ENCODE measurements at places on chromosomes 3 and 15. TPM values are rescaled to one million over a fixed set of nuclear protein-coding genes. Genes with fewer than 3 reads are reported as not detected.

The PCSK6 gene
- total RNA-seq = 0.72 TPM

- H3K27ac ChIP-seq = no peak overlapping the region
- H3K4me3 ChIP-seq = no peak overlapping the region
- H3K27me3 ChIP-seq = no peaks in the 10 kb centered on the region
- peak; percentile 45 for DNase-seq
- H3K36me3 ChIP-seq = peaks cover 6% of the 10 kb centered on the region
These were observed 27.4 kb downstream of the SHISA5 start for GRCh38 chr3:48476426-48477053.

DNA sequence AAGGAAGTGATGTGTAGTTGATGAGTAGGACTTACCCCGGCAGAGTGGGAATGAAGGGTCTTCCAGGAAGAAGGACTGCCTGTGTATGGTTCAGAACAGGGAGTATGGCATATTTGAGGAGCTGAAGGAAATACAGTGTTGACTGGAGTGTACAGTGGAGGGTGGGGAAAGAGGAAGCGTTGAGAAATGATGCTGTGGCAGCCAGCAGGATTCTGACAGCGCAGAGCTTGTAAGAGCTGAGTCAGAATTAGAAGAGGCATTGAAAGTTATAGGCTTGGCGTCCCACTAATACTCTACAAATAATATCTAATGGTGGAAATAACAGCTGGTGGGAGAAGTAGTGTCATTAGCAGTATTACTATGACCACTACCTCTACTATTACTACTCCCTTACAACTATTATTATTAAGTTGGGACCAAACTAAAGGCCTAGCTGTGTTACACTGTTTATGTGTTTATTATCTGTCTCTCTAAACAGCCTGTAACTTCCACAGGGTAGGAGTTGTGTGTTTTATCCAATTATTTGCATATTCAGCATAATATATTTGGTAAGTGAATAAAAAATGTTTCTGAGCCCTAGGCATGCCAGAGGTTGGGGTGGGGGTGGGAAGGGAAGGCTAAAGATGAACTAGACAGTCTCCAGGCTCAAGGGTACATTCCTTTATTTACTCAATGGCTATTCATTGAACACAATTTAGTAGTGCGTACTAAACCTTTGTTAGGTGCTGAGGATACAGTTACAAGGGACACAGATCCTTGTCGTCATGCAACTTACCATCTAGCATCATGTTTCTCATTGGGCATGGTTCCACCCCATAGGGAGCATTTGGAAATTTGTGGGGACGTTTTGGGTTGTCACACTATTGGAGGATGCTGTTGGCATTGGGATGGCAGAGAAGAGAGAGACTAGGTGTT is 428.8 kb upstream of the ONECUT1 start:
- no peaks in the 10 kb centered on the region for H3K27me3 ChIP-seq
- no peak overlapping the region for H3K27ac ChIP-seq
- H3K36me3 ChIP-seq = no peaks in the 10 kb centered on the region

The OR5H6 gene
- not detected for total RNA-seq

The SCAMP5 gene
- 0.88 TPM for total RNA-seq

DNA sequence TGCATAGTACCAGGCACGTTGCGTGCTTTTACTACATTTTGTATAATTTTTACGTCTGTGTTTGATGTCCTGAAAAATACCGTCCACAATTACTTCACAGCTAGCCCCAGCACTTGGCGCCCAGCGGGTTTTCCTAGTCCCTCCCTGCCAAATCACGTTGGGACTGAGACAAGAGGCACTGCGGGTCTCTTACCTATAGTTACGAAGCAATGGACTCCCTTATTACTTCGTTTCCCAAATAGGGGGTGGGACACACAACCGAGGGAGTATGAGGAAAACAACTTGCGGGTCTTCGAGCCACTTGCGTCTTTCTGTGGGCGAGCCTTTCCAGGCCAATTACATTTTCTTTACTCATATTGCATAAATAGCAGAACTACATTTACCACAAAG is 620 bp upstream of the CMSS1 start:
- H3K27ac ChIP-seq = peak overlapping the region; percentile 98
- no peaks in the 10 kb centered on the region for H3K27me3 ChIP-seq
- peak; percentile 46 for DNase-seq
- H3K4me1 ChIP-seq = peaks cover 14% of the 10 kb centered on the region
- peak overlapping the region; percentile 88 for H3K4me3 ChIP-seq

GRCh38 chr3:77158730-77159581 is 119.1 kb downstream of the ROBO2 start:
- H3K27ac ChIP-seq = no peak overlapping the region
- H3K4me1 ChIP-seq = no peaks in the 10 kb centered on the region
- H3K4me3 ChIP-seq = no peak overlapping the region
- DNase-seq = no peak
- no peaks in the 10 kb centered on the region for H3K36me3 ChIP-seq

The STARD5 gene
- total RNA-seq = 6.5 TPM

The TMEM40 gene
- not detected for total RNA-seq

- DNase-seq = peak; percentile 95
- peak within 1 kb of the TSS; percentile 86 for H3K4me3 ChIP-seq
- peaks cover 22% of the 10 kb centered on the region for H3K4me1 ChIP-seq
- H3K27me3 ChIP-seq = no peaks in the 10 kb centered on the region
- H3K36me3 ChIP-seq = no peaks in the 10 kb centered on the region
These were observed at the start of gene ARHGEF3 for GRCh38 chr3:56801662-56802377. TSS of gene ARHGEF3 (minus strand) at chr3:56801949. CDS start at chr3:56801798, 151 bp downstream.

DNA sequence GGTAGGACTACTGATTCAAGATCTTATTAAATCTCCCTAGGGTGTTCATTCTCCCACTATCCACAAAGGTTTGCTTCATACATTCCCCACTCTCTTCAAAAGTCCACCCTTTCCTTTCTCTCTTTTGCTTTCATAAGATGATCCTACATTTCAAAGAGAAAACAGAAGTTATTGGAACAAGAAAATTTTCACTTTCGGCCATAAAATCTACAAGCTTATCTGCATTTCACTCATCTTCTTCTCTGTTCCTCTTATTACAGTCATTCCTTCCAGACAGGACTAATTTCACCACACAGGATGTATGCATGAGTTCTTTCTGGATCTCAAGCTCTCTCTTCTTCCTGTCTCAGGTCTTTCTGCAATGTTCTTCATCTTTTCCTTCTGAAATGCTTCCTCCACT is 238.7 kb downstream of the ISL2 start:
- H3K4me3 ChIP-seq = no peak overlapping the region
- H3K4me1 ChIP-seq = peaks cover 7% of the 10 kb centered on the region
- DNase-seq = no peak
- H3K27me3 ChIP-seq = no peaks in the 10 kb centered on the region
- H3K36me3 ChIP-seq = no peaks in the 10 kb centered on the region

- no peak overlapping the region for H3K4me3 ChIP-seq
- H3K4me1 ChIP-seq = no peaks in the 10 kb centered on the region
- DNase-seq = no peak
- H3K27ac ChIP-seq = no peak overlapping the region
These were observed 79.0 kb downstream of the SEMA6D start for GRCh38 chr15:47796339-47796738.

The CYFIP1 gene
- 107 TPM for total RNA-seq

The CACNA2D2 gene
- total RNA-seq = not detected

DNA sequence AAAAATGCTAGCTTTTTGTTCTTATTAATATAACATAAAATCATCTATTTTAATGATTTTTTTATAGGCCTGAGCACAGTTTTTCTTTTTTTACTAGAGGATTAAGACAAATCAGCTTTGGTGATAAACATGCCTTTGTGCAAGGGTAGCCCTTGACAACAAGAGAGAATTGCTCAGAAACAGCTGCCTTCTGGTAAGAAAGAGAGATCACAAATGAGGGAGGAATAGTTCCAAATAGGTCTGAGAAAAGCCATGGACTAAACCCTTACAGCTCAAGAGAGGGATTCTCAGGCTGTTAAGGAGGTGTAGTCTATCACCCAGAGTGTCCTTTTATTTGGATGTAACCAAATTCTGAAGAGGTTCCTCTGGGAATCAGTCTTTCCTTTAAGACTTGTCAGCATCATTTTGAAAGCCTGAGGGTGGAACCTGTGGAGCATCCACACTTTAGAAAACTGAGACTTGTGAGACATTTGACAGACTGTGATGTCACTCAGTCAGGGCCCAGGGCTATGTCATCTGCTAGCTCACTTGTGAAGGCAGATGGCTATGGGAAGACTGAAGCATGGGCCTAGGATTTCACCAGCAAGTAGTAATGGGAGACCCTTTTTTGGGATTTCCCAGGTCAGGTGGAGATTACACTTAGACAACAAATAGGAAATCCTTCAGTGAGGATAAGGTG is 102.9 kb upstream of the KCNAB1 start:
- no peaks in the 10 kb centered on the region for H3K36me3 ChIP-seq
- H3K27ac ChIP-seq = no peak overlapping the region
- no peak overlapping the region for H3K4me3 ChIP-seq

The C3orf80 gene
- total RNA-seq = 2.2 TPM

DNA sequence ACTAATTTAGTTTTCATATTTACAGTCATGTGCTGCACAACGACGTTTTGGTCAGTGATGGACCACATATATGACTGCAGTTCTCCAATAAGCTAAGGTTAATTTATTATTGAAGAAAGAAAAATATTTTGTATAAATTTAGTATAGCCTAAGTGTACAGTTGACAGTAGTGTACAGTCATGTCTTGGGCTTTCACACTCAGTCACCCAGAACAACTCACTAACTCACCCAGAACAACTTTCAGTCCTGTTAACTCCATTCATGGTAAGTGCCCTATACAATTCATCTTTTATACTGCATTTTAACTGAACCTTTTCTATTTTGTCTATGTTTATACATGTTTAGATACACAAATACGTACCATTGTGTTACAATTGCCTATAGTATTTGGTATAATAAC is 3.8 kb upstream of the GABRR3 start:
- H3K4me3 ChIP-seq = peak overlapping the region; percentile 68
- no peaks in the 10 kb centered on the region for H3K4me1 ChIP-seq
- H3K36me3 ChIP-seq = no peaks in the 10 kb centered on the region
- DNase-seq = no peak

DNA sequence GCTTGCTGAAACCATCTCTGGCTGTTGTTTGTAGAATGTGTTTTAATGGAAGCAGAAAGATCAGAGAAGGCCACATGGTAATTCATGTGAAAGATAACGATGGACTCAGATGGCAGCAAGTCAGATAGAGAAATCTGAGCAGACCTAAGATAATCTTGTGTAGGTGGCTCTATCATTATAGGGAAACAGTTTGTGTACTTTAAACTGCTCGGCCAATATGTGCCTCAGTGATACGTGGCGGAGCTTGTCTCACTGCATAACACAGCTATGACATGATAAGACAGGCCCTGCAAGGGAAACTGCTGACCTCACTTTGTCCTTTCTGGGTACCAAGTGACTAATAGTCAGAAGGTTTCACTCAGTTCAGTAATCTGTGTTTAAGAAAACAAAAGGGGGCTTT is 51.0 kb downstream of the MME start:
- no peaks in the 10 kb centered on the region for H3K27me3 ChIP-seq
- H3K4me1 ChIP-seq = peaks cover 5% of the 10 kb centered on the region
- peak; percentile 90 for DNase-seq
- no peak overlapping the region for H3K4me3 ChIP-seq

GRCh38 chr3:15326037-15326436 is 6.3 kb downstream of the SH3BP5 start:
- H3K4me1 ChIP-seq = peaks cover 64% of the 10 kb centered on the region
- no peak for DNase-seq
- peak overlapping the region; percentile 78 for H3K27ac ChIP-seq
- no peaks in the 10 kb centered on the region for H3K27me3 ChIP-seq

GRCh38 chr3:185825639-185826481 is 1.0 kb upstream of the IGF2BP2 start:
- H3K4me3 ChIP-seq = peak overlapping the region; percentile 80
- H3K27ac ChIP-seq = peak overlapping the region; percentile 54
- no peaks in the 10 kb centered on the region for H3K36me3 ChIP-seq
- no peaks in the 10 kb centered on the region for H3K27me3 ChIP-seq

- peaks cover 9% of the 10 kb centered on the region for H3K27me3 ChIP-seq
- peaks cover 5% of the 10 kb centered on the region for H3K4me1 ChIP-seq
- no peak overlapping the region for H3K4me3 ChIP-seq
- no peaks in the 10 kb centered on the region for H3K36me3 ChIP-seq
These were observed 44.3 kb upstream of the APEH start for GRCh38 chr3:49629866-49630265.

DNA sequence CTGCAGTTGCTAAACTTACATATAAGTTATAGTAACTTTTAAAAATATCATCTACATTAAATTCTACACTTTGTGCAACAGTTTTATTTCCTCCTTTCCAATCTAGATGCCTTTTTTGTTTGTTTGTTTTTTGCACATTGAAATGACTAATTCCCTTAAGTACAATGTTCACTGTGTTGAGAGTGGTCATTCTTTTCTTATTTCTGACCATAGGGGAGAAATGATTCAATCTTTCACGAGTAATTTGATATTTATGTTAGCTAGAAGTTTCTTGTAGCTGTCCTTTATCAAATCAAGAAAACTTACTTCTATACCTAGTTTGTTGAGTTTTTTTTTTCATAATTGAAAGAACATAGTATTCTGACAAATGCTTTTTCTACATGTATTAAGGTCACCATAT is 85.0 kb upstream of the CBLB start:
- no peak overlapping the region for H3K27ac ChIP-seq
- no peaks in the 10 kb centered on the region for H3K27me3 ChIP-seq
- H3K36me3 ChIP-seq = no peaks in the 10 kb centered on the region
- H3K4me3 ChIP-seq = no peak overlapping the region
- no peak for DNase-seq
- H3K4me1 ChIP-seq = peaks cover 17% of the 10 kb centered on the region

DNA sequence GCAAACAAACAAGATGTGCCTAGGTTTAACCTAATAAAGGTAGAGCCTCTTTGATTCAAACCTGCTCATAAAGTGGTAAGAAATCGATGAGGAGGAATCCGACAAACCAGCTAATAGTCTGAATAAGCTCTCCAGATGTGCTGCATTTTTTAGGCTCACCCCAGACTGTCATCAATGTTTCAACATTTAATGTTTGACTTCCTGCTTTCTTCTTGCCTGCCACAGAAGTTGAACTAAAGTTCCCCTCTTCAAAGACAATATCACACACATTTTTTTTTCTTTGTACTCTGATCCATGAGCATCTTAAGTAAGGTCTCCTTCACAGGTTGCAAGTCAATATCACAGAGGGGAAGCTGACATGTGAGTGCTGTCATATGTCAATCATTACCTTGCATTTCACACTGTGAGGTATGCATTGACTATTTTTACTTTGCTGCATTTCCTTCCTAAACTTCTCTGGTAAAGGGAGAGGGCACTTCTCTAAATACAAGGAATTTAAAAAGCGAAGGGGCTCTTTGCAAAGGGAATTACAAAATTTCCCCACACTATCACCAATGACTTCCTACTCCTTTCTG is 172.3 kb upstream of the MCTP2 start:
- no peak overlapping the region for H3K4me3 ChIP-seq
- no peak overlapping the region for H3K27ac ChIP-seq
- no peaks in the 10 kb centered on the region for H3K4me1 ChIP-seq

- H3K4me3 ChIP-seq = no peak overlapping the region
- H3K27ac ChIP-seq = no peak overlapping the region
- no peaks in the 10 kb centered on the region for H3K36me3 ChIP-seq
- H3K4me1 ChIP-seq = no peaks in the 10 kb centered on the region
- H3K27me3 ChIP-seq = no peaks in the 10 kb centered on the region
These were observed 127.2 kb upstream of the SYNPR start for GRCh38 chr3:63150880-63151279.

The GATM gene
- 0.59 TPM for total RNA-seq

Measured in osteoblast (primary cell).